ENCODE measurements at places on chromosomes 12 and 14.

DNA sequence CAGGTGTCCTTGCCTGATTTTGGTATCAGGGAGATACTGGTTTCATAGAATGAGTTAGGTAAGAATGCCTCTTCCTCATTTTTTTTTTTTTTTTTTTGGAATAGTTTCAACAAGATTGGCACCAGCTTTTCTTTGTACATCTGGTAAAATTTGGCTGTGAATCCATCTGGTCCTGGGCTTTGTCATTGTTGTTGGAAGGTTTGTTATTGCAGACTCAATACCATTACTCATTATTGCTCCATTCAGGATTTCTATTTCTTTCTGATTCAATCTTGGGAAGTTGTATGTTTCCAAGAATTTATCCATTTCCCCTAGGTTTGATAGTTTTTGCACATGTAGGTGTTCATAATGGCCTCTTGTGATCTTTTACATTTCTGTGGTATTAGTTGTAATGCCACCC, 126.0 kb upstream of the KITLG start:
- DNase-seq: no peak

DNA sequence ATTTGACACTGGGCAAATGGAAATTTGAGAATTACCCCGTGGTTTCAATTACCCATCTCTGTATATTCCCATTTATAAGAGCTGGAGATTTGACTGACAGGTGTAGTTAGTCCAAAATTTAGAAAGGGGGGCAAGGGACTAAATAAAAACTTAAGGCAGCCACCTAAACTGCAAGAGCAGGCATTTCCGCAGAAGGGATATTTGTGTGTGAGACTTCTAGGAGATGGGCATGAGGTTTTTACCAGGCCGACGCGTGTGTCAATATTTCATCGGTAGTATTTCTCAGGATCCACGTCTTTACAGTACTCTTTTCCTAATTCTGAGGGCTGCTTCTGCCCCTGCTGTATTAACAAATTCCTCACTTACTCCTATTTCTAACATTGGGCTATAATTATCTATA, 1.4 kb downstream of the FAR2 start:
- DNase-seq: no peak

- DNase-seq: no peak
These were observed 16.9 kb downstream of the BRF1 start for GRCh38 chr14:105283899-105284298.

DNA sequence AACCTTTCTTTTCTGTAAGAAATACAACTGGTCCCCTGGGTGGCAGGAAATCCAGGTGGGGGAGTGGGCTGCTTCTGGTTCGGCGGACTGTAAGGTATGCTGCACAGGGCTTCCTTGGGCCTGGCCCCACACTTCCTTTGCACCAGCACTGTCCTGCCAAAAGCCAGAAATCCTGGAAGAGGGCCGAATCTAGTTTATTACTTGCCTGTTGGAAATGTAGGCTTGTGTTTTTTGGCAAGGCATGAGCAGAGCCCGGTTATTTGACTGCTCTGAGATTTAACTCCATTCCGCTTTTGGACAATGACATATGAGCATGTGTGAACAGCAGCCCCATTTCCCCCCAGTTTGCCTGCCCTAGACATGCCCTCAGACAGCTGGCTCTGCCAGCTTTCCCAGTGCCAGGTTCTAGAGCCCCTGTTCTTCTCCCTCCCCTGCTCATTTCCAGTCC, 86.6 kb downstream of the BORCS5 start:
- no peak for DNase-seq

DNA sequence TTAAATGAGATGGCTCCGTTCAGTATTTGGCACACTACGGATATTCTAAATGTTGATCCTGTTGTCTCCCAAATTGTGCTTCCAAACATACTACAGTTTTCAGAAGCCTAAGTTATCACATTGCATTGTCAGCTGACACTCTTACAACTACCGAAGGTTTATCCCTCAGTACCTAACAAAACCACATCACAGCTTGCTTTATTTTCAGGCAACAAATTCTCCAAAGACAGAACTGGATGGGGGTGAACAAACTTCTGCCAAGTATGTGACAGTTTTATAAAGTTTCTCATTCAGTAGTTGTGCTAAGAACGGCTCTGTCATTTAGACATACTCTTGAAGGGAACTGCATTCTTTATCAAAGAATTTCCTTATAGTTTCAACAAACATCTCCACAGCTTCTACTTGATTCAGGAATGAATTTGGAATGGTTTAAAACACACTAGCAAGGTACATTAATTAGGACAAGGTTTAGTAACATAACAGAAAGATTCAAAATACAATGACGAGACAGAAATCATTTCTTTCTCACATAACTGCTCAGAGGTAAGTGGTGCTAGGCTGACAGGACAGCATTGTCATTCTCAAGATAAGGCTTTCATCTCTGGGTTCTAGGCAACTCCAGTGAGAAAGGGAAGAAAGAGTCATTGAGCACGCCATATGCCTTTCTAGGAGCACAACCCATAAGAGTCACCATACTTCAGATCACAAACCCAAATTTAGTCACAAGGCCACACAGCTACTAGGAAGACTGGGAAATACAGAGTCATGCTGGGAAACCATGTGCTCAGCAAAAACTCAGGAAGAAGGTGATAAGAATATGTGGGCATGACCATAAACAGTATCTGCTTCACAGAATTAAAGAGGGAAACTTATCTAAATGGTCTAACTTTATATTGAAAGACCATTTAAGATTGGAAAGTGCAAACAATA, 100.7 kb downstream of the DUSP6 start:
- no peak for DNase-seq

- DNase-seq: no peak
These were observed 1.6 kb downstream of the AGAP2 start for GRCh38 chr12:57736741-57737466.

DNA sequence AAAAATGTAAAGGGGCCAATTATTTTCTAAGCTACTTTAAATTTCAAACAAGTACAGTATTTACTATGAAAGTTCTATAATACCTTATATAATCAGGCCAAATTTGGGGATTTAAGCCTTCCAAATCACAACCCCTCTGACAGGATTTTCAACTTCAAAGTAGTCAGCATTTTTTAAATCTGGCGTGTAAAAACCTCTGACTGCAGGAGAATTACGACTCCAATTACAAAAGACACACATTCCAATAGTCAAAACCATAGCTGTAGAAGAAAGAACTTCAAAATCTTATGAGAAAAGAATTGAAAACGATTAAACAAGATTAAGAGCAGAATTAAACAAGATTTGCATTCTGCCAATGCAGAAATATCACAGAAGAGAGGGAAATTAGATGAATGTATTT, 12.7 kb downstream of the OSBPL8 start:
- DNase-seq: no peak
